ENCODE measurements at places on chromosomes 1 and 21. TPM values are rescaled to one million over a fixed set of nuclear protein-coding genes. Genes with fewer than 3 reads are reported as not detected.

The CD48 gene
- total RNA-seq: not detected

The RGS13 gene
- not detected for total RNA-seq

The REN gene
- not detected for total RNA-seq

The HHIPL2 gene
- total RNA-seq: 10.2 TPM

The WDR3 gene
- total RNA-seq: 35.2 TPM

The WNT2B gene
- total RNA-seq: 0.19 TPM

The LRRC38 gene
- 0.06 TPM for total RNA-seq

The TNFAIP8L2 gene
- total RNA-seq: not detected

The PPFIA4 gene
- total RNA-seq: 0.34 TPM

The BRINP2 gene
- 0.27 TPM for total RNA-seq

The ACKR1 gene
- not detected for total RNA-seq

The NTNG1 gene
- total RNA-seq: not detected

The B3GALT2 gene
- total RNA-seq: not detected

The GNG4 gene
- total RNA-seq: 13.0 TPM

The DDX59 gene
- total RNA-seq: 13.7 TPM

The FCGR3B gene
- not detected for total RNA-seq

The MX2 gene
- not detected for total RNA-seq

The LCE3E gene
- not detected for total RNA-seq

The OR2AK2 gene
- not detected for total RNA-seq

The CCDC24 gene
- 7.8 TPM for total RNA-seq

The IL10 gene
- not detected for total RNA-seq

The AIRE gene
- not detected for total RNA-seq

The TENT5C gene
- 0.14 TPM for total RNA-seq

The HECTD3 gene
- 19.2 TPM for total RNA-seq

The SELE gene
- total RNA-seq: not detected

The CD53 gene
- total RNA-seq: not detected

The FMO5 gene
- total RNA-seq: 0.17 TPM

The RCSD1 gene
- 0.02 TPM for total RNA-seq

The ADCY10 gene
- not detected for total RNA-seq

The PLA2G2A gene
- total RNA-seq: not detected

The PTPN22 gene
- not detected for total RNA-seq

The CYP4A22 gene
- total RNA-seq: not detected

The KIF17 gene
- 1.8 TPM for total RNA-seq
